NAMALWA (cell line): ENCODE measurements at places on chromosomes 1 and 21.

- DNase-seq, result peak; percentile 87
Measured at GRCh38 chr1:183609313-183609712, 19.1 kb upstream of the NCF2 start.

DNA sequence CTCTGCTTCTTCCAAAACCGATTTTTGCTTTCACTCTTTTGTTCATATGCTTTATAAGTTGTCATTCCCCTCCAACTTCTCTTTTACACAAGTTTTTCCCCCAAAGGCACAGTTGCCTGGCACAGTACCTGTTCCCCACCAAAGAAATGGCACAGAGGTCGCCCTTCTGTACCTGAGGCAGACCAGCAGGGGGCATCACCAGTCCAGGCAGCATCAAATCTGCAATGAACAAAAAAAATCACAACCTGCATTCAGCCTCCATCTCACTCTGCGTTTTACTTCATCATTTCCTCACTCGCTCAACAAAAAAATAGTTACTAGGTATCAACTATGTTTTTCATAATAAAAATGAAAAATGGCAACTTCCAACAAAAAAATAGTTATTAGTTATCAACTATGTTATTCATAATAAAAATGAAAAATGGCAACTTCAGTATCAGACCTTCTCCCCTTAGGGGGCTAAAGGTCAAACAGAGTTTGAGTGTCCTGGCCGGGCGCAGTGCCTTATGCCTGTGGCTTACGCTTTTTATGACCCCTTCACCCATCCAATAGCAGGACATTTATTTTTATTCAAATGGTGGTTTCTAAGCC is 4.1 kb downstream of the EIF2D start:
- DNase-seq, result peak; percentile 69

GRCh38 chr1:67427947-67428346 is 2.3 kb downstream of the SERBP1 start:
- DNase-seq, result no peak

GRCh38 chr1:164561472-164561871 is 2.5 kb downstream of the PBX1 start:
- no peak for DNase-seq

DNA sequence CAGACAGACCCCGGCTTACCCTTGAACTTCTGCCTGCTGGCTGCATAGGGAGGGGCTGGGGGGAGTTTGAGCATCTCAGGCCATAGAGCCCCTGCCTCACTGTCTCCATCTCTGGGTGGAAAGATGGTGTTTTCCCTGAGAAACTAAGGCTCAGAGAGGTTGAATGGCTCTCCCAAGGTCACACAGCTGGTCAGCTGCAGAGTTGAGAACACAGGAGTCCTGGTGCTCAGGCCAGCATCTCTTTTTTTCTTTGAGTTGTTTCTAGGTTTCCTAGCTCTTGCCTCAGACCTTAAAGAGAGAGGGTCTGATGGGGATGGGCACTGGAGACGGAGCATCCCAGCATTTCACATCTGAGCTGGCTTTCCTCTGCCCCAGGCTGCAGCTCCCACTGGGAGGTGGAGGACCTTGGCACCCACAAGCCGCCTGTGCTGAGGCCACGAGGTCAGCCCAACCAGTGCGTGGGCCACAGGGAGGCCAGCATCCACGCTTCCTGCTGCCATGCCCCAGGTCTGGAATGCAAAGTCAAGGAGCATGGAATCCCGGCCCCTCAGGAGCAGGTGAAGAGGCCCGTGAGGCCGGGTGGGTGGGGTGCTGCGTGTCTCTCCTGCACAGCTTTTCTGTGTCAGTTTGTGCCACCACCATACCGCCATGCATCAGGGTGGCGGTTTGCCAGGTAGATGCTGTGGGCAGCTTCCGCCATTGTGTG is 21.8 kb downstream of the PCSK9 start:
- DNase-seq, result no peak

- no peak for DNase-seq
Measured at GRCh38 chr1:17170571-17170970, 34.4 kb upstream of the PADI1 start.
